Inflammatory macrophage treated with lipopolysaccharide for 4 hours (primary cell): ENCODE measurements at places on chromosomes 3 and 15.

- DNase-seq = no peak
These were observed at the start of gene CACNA1D for GRCh38 chr3:53493963-53494791. CACNA1D (plus strand) TSS chr3:53494611; CDS start chr3:53495167, 556 bp downstream.

DNA sequence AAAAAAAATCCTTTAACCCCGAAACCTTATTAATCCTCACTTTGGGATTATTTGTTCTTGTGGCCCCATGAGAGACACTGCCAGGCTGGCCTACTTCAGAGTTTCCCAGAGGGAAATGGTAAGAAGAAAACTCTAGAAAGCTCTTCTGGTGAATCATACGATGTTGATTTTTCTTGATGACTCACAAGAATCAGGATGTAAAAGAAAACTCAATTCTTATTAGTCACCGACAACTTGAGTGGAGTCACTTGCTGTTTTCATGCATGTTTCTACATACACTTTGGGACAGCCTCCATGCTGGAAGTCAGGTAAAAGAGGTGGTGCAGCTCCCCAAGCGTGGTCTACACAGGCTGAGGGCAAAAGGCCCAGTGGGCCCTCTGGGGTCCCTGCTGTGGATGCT is 42.8 kb downstream of the MYO5C start:
- peak; percentile 94 for DNase-seq

DNA sequence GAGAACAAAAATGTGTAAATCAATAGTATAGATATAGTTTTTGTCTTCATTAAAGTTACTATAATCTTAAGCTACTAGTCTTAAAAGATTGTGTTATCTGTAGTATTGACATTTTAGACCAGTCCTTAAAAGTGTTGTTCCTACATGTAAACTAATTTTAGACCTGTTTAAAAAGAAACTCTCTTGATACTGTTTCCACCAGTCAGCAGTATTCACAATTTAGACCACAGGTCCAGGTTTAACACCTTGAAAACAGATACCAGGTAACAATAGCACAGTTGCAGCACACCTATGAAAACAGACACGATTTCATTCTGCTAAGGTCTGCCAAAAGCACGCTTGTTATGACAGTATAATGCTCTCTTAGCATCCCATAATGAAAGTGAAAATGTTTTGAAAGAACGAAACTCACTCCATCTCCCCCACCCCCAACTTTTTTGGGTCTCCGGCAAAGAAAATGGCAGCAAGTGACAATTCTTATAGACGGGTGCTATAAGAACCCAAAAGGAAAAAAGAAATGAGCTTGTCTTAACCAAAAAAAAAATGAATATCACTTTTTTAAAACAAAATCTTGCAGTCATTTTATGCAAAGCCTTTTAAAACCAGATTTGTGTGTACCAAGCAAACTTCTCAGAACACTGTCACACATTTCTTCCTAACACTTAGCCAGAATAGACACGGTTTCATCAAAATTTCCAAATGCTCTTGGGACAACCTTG is 1.6 kb downstream of the EIF4E3 start:
- peak; percentile 58 for DNase-seq

DNA sequence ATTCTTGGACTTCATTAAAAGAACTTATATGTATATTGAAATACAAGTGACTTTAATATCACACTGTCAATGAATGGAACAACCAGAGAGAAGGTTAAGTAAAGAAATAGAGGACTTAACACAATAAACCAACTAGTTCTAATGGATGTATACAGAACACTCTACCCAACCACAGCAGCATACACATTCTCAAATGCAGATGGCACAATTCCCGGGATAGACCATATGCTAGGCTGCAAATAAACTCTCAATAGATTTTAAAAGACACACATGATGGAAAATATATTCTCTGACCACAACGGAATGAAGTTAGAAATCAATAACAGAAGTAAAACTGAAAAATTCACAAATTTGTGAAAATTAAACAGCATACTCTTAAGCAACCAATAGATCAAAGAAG is 214.3 kb upstream of the LINGO1 start:
- no peak for DNase-seq

DNA sequence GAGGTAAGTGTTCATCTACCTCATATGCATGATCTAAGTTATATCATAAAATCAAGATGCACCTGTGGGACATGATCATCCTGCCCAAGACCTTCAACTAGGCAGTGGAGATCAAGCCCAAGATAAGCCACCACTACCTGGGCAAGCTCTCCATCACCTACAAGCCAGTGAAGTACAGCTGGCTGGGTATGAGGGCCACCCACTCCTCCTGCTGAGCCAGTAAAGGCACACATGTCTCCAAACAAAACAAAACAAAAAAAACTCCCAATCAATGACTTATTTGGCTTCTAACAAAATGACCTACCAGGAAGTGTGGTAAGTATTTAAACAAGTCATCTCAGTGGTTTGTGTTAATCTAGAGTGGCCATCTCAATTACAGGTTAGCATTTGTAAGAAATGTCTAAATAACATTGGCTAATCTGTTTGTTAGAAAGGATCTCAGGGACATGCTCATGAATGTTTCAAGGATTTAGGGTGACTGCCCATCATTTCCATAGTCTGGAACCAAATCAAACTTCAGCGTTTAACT is 3.1 kb downstream of the PAQR9 start:
- DNase-seq = no peak

GRCh38 chr3:15520804-15521572 is 518 bp downstream of the COLQ start:
- peak; percentile 51 for DNase-seq

GRCh38 chr15:65836665-65837064 is 32.6 kb upstream of the RAB11A start:
- no peak for DNase-seq

- no peak for DNase-seq
These were observed 50.6 kb downstream of the KLHDC8B start for GRCh38 chr3:49222002-49222401.
